ENCODE measurements at places on chromosomes 3 and 15.

GRCh38 chr3:54705730-54706129 lies 222.1 kb downstream of the LRTM1 start:
- DNase-seq, result no peak

DNA sequence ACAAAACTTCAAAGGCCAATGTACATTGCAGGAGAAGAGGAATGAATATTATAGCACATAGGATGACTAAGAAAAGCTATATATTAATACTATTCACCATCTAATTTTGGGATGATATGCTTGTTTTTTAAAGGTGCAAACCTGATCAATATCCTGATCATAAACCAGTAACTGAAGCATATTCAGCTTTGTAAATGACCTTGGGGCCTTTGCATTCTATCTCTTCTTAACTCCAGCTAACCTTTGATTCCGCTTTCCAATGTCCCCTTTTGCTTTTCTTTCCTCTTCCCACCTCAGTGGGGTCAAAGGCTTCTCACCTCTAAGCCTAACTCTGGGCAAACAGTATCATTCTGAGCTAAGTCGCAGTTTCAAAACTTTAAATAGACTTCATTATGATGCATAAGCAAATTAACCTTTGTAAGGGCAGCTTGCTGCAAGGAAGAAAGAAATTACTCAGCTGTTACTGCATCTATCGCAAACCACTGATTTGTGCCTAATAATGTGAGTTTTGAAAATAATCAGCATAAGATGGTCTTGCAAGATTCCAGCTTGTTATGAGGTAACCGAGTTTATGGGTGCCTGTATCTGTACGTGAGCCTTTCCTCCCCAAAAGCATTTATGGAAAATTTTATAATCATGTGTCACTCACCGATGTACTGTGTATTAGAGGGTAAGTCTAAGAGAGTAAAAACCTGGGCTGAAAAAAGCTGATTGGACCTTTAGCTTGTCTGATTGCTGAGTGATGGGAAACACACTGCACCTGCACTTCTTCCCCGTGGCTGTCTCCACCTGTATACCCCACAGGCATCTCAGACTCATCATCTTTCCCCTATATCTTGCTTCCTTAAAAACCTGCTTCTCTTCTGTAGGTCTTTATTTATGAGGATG lies 116.8 kb downstream of the TPRG1 start:
- peak; percentile 28 for DNase-seq

DNA sequence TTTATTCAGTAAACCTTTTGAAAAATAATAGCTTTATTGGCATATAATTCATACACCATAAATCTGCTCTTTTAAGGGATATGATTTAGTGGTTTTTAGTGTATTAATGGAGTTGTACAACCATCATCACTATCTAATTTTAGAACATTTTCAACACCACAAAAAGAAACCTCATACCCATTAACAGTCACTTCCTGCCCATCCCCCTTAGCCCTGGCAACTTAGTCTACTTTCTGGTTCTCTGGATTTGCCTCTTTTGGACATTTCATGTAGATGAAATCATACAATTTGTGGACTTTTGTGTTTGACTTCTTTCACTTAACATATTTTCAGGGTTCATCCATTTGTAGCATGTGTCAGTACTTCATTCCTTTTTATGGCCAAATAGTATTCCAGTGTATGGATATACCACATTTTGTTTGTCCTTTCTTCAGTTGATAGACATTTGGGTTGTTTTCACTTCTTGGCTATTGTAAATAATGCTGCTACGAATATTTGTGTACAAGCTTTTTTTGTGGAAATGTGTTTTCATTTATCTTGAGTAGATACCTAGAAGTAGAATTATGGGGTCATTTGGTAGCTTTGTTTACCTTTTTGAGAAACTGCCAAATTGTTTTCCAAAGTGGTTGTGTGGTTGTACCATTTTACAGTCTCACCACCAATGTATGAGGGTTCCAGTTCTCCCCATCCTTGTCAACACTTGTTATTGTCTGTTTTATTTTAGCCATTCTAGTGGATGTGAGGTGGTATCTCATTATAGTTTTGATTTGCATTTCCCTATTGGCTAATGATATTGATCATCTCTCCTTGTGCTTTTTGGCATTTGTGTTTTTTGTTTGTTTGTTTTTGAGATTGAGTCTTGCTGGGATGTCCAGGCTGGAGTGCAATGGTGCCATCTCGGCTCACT lies 45.8 kb downstream of the SMAD3 start:
- no peak for DNase-seq

- DNase-seq, result no peak
Observed at GRCh38 chr3:117146571-117146970, 437.0 kb downstream of the TUSC7 start.
